ENCODE measurements at places on chromosomes 11 and 22. TPM values are rescaled to one million over a fixed set of nuclear protein-coding genes. Genes with fewer than 3 reads are reported as not detected.

FADS2 gene
- 110 TPM for total RNA-seq

FAM118B gene
- total RNA-seq = 7.0 TPM

SCGB2A2 gene
- not detected for total RNA-seq

EMID1 gene
- 161 TPM for total RNA-seq

OR51B4 gene
- total RNA-seq = 0.54 TPM

TCN1 gene
- under 0.01 TPM for total RNA-seq

KMT2A gene
- 78.4 TPM for total RNA-seq

PCSK7 gene
- total RNA-seq = 51.4 TPM

- no peak for DNase-seq
These were observed 18.7 kb upstream of the NAT10 start for GRCh38 chr11:34086554-34087283.

DNA sequence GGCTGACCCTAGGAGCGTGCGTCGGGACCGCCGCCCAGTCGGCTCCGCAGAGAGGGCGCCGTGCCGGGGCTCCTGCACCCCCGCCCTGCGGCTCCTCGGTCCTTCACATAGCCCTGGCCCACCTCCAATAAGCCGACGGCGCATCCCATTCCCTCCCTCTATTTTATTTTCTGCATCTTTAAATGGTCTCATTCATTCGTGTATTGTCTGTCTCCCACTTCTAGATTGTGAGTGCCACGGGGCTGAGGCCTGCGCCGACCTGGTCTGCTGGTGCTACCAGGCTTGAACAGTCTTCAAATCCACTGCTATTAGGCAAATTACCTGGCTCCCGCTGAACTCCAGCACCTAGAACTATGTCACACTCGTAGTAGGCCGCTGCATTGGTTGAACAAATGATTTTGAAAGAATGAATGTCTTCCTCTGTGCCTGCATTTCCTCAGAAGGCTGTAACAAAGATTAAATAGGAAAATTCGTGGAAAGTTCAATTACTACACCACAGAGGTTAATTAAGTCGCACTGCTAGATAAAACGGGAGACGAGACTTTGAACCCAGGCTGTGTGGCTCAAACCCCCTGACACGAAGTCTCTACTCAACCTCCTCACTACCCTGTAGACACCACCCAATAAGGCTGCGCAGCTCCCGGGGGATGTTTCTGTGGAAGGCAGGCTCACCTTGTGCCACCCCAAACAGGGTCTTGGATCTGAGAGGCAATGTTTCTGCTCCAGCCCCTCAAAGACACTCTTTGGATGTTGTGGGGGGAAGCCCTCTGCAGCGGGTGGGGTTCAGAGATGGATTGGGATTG is 1.2 kb upstream of the PPP1R14B start:
- DNase-seq = no peak

DNA sequence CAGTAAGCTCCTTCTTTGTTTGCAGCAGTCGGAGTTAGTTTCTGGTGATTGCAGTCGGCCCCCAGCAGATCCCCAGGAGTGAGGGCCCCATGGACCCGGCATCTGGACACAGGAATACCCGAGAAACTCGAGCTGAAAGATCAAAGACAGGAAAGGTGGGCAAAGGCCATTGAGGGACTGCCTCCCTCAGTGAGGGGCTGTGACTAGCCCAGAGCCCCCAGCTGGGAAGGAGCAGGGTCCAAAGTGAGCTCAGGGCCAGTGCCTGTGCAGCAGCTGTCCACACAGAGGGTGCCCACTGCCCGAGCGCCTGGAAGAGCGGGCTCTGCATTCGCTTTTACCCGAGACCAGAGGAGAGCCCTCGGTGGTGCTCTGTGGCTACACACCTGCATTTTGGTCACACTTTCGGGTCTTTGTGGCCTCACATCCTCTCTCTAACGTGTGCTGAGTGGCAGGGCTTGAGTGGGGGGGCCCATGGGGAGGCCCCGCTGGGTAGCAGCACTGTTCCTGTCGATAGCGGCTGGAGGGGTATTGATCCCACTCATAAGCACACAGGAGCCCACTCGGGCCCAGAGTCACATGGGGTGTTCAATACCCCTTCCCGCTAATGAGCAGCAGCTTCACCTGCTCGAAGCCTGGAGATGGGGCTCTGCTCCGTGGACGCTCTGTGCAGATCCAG is 532.9 kb downstream of the TBC1D22A start:
- DNase-seq = no peak

DNA sequence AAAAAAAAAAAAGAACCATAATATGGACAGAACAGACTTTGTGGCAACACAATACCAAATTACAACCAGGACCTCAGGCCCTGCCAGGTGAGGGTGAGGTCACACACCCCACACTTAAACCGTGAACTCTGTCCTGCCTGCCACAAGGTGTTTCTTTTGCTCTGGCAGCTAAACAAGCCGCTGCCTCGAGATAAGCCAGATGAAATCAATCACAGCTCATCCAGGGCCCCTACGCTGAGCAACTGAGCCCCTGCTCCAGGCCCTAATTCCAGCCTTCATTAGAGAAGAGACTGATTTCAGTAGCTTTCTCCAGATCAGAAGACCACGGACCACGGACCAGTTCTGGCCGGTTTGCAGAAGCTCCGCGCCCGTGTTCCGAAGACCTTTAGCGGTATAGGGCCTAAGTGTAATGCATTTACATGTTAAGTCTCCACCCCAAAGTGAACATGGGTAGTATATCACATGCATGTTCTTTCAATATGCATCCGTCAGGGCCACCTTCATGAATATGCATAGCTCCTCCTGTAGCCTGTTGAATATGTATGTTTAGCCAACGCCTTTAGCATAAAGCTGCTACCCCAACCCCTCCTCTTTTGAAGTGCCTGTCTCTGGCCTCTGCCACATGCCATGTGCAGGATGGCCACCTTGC is 14.8 kb upstream of the RAC2 start:
- no peak for DNase-seq

DNA sequence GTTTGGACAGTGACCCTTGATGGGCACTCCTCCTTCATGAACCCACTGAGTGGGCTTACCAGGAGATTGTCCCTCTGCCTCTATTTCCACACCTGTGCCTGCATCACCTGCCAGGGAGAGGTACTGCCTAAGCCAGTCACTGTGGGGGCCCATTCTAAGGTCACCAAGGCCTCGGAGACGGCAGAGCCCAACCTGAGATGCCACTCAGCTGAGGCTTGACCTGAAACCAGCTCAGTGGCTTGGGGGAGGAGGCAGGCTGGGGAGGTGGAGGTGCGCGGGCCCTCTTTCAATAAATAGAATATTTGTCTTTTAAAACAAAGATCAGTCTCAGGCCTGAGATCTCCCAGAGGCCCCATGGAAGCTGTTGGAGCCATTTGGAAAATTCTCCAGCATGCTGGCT is 84.5 kb downstream of the DHCR7 start:
- no peak for DNase-seq

- DNase-seq = no peak
These were observed 19.4 kb downstream of the GUCY1A2 start for GRCh38 chr11:106998916-106999188.

DNA sequence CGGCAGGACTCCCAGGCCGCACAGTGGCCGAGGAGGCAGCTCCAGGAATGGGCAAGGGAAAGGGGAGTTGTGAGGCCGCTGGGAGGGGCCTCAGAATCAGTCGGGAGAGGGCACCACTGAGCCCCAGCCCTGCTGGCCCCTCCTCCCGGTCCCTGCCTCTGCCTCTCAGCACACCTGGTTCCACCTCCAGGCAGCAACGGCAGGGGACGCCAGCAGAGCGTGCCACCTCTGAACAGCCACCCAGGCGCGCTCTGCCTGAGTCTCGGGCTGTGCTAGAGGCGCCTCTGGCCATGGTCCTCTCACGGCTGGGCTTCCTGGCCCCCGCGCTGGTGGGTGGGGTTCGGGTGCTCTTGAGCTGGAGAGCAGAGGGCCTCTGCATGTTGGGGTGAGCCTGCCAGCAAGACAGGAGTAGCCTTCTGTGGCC is 33.0 kb downstream of the MOB2 start:
- DNase-seq = no peak

DNA sequence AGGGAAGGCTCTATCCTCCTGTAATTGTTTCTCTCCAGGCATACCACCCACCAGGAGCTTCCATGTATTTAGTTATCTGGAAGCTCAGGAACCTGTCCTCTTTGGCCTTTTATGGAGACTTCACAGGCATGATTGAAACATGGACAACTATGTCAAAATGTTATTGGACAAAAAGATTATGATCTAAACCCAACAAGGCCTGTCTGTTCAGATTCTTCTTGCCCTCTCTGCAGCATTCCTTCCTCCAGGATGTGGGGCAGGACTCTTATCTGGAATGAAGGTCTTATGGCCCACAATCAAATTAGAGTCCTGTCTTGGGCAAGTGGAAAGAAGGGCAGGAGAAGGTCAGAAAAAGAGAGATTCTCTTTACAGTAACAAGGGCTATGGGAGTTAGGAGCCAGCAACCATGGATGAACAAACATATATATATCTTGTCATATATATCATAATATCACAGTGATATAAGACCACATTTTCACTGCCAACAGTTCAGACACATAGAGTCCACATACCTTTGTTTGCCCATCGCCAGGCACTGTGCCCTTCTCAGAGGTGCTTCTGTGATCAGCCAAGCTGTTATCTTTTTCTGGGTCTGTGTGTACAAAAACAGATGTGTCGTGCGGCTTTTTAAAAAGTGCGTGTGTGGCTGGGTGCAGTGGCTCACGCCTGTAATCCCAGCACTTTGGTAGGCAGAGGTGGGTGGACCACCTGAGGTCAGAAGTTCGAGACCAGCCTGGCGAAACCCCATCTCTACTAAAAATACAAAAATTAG is 42.5 kb upstream of the SUSD2 start:
- DNase-seq = no peak

Measured in hematopoietic multipotent progenitor cell (in vitro differentiated cells).